ENCODE measurements at places on chromosomes 1 and 21.

- DNase-seq = no peak
These were observed 199.6 kb upstream of the LMO4 start for GRCh38 chr1:87129038-87129437.

DNA sequence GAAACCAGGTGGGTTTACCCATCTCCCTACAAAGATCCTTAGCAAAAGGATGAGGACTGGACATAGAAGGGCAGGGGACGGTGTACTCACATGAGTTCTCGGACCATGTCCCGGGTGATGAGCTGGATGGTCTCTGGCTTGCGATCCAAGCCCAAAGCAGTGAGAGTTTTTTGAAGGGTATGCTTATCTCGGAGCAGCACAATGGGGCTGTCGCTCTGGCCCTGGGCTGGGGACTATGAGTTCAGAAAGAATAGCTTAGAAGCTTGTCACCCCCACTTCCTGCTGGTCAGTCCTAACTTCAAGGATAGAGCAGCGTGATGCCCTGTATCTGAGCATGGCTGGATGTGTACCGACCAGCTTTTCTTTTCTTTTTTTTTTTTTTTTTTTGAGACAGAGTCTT is 9.6 kb downstream of the CFAP45 start:
- DNase-seq = no peak

- peak; percentile 16 for DNase-seq
These were observed 634 bp downstream of the MYCBP start for GRCh38 chr1:38872401-38873026.

DNA sequence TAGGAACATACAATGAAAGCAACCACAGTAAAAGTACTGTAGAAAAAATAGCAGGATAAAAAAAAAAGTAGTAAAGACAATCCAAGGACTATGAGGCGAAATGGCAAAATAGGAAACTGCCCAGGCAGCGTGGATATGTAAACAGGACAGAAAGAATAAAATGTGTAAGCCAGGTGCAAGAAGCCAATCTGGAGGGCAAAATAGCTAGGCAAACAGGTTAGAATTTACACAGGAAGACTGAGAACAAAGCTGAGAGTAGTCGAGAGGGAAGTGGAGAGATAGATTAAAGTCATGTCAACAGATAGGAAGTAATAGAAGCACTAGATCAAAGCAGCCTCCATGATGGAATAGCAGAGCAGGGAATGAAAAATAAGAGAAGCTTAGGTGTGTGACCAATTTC is 124.2 kb upstream of the B3GALT2 start:
- DNase-seq = no peak

- DNase-seq = no peak
These were observed 981.2 kb downstream of the TTLL7 start for GRCh38 chr1:83017701-83018100.

- DNase-seq = no peak
These were observed 102.0 kb upstream of the COA6 start for GRCh38 chr1:234271243-234271606.

- DNase-seq = no peak
These were observed 138.6 kb upstream of the B3GALT2 start for GRCh38 chr1:193325042-193325441.

DNA sequence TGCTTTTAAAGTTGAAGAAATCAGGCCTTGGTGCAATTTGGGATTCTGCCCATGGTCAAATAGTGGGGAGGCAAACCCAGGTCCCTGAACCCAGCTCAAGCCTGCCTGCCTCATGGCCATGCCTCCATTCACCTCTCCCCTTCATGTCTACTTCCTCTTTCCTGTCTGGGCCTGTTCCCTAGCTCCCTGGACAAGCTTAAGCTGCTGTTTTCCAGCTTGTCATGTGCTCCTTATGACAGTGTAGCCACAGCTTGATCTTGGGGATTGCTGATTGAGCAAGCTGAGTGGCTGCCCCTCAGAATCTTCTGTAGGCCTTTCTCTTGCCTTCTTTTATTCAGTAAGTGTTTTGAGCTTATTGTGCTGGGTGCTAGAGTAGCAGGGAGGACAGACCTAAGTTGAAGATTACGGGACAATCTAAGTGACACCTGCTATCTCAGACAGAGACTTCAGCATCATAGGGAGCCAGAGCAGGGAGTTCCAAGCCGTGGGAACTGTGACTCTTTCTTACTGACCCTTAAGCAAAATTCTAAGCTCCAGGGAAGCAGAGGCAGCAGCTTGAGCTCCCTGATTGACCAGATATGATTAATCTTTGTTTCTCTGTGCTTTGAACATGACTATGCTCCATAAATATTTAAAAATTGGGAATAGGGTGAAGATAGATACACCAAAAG is 520 bp upstream of the MR1 start:
- DNase-seq = no peak

DNA sequence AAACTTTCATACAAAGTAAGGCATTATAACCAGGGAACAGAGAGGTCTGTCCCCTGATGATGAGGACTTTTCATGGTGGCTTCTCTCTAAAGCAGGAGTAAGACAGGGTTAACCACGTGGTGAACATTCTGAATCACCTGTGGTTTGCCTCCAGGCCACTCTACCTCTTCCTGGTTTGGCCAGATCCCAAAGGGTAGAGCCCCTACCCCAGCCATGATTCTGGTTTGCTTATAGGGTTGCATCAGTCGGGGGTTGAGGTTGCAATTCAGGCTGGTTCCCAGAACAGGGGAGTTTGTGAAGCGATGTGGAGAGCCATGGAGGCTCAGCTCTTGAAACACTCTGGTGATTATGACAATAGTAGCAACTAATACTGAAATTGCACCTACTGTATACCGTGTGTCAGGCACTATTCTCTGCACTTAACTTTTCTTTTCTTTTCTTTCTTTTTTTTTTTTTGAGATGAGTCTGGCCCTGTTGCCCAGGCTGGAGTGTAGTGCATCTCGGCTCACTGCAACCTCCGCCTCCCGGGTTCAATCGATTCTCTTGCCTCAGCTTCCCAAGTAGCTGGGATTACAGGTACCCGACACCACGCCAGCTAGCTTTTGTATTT is 8.3 kb downstream of the CNR2 start:
- no peak for DNase-seq

GRCh38 chr1:58841455-58841854 is 57.6 kb upstream of the JUN start:
- DNase-seq = no peak

GRCh38 chr1:17572264-17572985 is 32.9 kb downstream of the ARHGEF10L start:
- DNase-seq = no peak

GRCh38 chr1:184210031-184210430 is 158.5 kb downstream of the TSEN15 start:
- DNase-seq = no peak

- DNase-seq = no peak
These were observed 69.6 kb downstream of the NRIP1 start for GRCh38 chr21:14995226-14995625.

DNA sequence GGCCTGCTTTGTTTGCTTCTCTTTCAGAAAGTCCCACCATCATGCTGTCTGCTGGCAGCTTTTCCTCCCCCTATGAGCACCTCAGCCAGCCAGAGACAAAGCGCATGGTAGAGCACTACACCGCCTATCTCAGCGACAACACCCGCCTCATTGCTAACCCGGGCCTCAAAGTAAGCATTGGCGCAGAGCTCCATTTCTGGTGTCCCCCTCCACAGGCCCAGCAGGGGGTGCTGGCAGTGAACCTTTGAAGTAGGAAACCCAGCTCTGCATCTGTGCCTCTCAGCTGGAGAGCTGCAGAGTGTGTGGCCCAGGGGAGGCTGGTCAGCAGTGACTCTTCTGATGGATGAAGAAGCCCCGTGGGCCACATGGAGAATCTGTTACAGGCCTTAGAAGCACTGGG is 81.2 kb upstream of the RAVER2 start:
- DNase-seq = no peak

GRCh38 chr21:44337941-44338895 is 972 bp downstream of the CFAP410 start:
- DNase-seq = no peak

GRCh38 chr1:245715970-245716369 is 561.2 kb downstream of the KIF26B start:
- no peak for DNase-seq

DNA sequence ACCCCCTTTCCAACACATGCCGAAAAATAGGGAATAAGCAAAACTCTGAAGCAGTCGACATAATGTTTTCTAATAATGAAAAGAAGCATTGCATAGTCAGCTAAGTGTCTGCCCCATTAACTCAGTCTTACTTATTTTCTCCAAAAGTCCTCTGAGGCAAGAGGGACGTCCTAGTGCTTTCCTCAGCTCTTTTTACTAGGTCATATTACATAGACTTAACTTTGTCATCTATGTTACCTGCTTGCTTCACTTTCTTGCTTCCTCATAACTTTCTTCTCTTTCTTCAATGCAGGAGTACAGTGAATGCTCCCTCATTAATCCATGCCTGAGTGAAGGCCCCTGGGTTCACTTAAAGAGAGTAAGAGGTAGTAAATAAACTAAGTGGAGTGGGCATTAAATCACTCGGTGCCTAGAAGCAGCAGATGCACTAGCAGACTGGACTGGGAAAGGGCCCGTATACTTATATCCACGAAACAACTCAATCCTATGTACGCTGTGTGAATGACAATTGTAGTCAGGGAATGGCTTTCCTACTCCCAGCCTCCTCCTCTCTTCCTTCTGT is 210.5 kb upstream of the SPAG17 start:
- no peak for DNase-seq

GRCh38 chr21:41519806-41520559 is 12.0 kb upstream of the TMPRSS2 start:
- no peak for DNase-seq

GRCh38 chr1:201023920-201024624 is 558 bp upstream of the KIF21B start:
- DNase-seq = no peak

GRCh38 chr1:241061062-241061461 is 295.9 kb downstream of the RGS7 start:
- DNase-seq = no peak

DNA sequence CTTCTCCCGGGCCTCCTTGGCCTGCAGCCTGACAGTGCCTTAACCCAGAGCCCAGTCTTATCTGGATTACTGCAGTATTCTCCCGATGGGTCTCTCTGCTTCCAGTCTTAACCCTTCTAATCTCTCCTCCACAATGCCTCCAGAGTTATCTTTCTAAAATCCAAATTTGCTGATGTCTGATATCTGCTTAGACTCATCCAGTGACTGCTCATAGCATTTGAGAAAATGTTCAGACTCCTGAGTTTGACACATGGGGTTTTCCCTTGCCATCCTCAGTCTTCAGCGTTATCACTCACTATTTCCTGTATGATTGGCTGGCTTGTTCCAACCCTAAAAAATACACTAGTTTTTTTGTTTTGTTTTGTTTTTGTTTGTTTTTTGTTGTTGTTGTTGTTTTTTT is 102.0 kb downstream of the FMN2 start:
- no peak for DNase-seq

All from activated T-cell treated with anti-CD3 and anti-CD28 coated beads, Interleukin-2, amount 50 U/mL, for 4 hours (primary cell).